HCEC 1CT (cell line): ENCODE measurements at places on chromosomes 2 and 18.
A peak's percentile ranks its signal among the peaks of the same experiment; 100 is the strongest.

- DNase-seq, result peak; percentile 26
Measured at GRCh38 chr18:60684843-60685513, 312.4 kb upstream of the MC4R start.

- no peak for DNase-seq
Measured at GRCh38 chr2:203706403-203706802, at the start of gene CD28. TSS of gene CD28 (plus strand) at chr2:203706639. CDS start at chr2:203706697, 58 bp downstream.

- DNase-seq, result peak; percentile 2
Measured at GRCh38 chr2:168465594-168465993, 9.5 kb downstream of the CERS6 start.

- no peak for DNase-seq
Measured at GRCh38 chr2:27019931-27020855, 12.6 kb upstream of the TMEM214 start.

GRCh38 chr2:64862623-64863022 lies 126.6 kb upstream of the SLC1A4 start:
- peak; percentile 22 for DNase-seq

DNA sequence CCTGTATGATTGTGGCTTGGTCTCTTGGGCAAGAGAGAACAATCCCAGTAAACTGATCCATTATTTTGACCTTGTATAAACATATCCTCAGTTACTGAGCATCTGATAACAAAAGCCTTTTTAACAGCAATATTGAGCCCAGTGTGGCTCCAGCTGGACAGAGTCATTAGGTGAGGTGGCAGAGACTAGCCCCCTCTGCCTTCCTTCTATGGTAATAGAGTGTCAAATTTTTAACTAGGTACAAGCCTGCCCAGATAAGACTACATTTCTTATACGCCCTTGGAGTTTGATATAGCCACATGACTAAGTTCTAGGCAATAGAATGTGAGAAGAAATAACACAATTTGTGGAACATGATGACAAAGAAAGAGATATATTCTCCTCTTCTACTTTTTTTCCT lies 56.2 kb downstream of the HNMT start:
- DNase-seq, result no peak

DNA sequence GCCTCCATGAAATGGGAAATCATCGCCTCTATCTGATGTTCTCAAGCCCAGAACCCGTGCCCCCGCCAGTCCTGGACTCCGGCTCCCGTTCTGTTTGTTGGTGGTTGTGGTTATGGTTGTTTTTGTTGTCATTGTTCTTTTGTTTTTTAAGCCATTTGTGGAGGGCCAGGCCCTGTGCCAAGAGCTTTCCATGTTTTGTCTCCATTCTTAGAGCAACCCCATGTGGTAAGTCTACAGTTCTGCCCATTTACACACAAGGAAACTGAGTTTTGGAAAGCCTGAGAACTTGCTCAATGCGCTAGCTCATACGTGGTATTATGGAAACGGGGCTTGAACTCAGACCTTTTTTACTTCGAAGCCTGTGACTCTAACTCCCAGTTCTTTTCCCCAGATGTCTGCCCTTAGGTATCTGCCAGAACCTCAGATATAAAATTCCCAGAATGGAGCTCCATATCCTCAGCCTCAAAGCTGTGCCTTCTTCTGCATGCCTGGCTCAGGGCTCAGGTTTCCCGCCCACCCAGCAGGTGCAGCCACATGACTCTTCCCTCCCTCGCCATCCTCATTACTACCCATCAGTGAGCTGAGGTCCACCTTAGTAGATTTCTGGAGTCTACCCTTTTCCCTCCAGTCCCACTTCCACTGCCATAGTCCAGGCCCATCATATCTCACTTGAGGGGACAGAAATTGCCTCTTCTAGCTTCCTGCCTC lies 194.1 kb downstream of the KLHL29 start:
- no peak for DNase-seq

- DNase-seq, result peak; percentile 88
Measured at GRCh38 chr2:9440058-9440727, 16.7 kb downstream of the CPSF3 start.

- no peak for DNase-seq
Measured at GRCh38 chr2:167814881-167815718, 432.3 kb downstream of the STK39 start.

DNA sequence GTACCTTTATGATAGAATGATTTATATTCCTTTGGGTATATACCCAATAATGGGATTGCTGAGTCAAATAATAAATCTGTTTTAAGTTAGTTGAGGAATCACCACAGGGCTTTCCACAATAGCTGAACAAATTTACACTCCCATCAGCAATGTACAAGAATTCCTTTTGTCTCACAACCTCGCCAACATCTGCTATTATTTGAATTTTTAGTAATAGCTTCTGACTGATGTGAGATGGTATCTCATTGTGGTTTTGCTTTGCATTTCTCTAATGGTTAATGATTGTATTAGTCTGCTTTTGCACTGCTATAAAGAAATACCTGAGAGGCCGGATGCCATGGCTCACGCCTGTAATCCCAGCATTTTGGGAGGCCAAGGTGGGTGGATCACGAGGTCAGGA lies 1387.6 kb upstream of the ACVR2A start:
- no peak for DNase-seq

DNA sequence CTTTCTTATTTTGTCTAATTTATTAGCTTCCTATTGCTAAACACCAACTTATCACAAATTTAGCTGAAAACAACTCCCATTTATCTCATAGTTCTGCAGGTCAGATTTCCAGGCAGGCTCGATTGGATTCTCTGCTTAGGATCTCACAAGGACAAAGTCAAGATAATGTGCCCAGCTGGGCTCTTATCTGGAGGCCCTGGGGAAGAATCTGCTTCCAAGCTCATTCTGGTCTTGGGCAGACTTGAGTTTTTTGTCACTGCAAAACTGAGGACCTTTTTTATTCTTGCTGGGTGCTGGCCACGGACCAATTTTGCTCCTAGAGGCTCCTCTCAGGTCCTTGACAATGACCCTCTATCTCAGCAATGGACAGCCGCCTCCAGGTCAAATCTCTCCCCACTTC lies 215.5 kb downstream of the TRIB2 start:
- DNase-seq, result no peak

DNA sequence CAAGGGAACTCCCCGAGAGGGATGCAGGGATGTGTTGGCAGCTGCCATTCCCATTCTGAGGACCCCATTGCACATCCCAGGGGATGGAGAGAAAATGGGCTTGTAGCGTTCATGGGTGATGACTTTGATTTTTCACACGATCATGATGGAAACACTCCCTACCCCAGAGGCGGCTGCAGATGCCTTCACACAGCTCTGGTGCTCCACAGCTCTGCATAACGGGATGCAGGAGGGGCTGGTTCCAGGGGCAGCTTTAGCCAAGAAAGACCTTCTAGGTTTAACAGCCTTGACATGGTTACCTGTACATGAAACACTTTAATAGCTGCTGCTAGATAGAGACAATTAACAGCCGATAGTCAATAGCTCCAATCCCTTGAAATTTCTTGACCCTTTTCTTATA lies 88.7 kb downstream of the TPO start:
- DNase-seq, result no peak
